Activated naive CD4-positive, alpha-beta T cell treated with Interleukin-2 at 50 U/mL for 16 hours (primary cell): ENCODE measurements at places on chromosomes 7 and 10.

DNA sequence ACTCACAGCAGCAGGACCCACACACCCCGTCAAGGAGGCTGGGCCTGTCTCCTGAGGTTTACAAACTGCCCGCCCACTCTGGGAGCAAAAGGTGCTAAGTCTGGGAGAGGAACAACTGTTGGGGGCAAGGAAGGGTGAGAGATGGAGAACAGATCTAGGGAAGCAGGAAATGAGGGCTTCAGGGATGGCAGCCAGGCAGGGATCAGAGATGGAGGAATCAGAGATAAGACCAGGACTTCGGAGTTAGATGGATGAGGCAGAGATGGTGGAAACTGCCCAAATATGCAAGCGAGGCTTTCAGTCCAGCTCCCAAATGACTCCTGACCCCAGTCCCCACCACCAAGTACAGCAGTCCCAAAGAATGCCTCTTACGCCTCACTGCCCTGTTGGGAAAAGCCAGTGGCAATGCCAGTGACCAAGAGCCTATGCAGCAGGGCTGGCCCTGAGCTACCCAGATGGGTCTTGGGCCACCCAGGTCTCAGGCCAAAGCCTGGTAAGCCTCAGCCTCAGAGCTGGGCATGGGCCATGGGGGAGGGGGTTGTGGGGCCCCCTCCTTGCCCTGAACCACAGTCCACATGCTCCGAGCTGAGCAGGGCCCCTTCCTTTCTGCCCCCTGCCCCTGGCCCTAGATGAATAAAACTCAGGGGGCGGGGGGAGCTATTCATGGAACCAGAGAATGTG is 39.5 kb upstream of the SLF2 start:
- no peak for DNase-seq

GRCh38 chr7:69259445-69259844 is 338.8 kb upstream of the AUTS2 start:
- no peak for DNase-seq

- DNase-seq = no peak
These were observed 359.4 kb upstream of the CELF2 start for GRCh38 chr10:10658172-10658785.

DNA sequence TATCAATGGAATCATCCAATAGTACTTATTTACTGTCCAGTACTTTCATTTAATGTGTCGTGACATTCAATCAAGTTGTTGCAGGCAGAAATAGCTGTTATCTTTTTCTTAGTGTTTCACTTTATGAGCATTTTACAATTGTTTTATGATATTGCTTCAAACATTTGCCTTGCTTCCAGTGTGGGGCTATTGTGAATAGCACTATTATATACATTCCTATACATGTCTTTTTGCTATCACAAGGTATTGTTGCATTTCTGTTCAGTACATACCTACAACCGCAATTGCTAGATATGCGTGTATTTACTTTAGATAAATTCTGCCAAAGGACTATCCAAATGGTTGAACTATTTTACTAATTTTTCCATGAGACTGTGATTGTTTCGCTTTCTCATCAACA is 34.9 kb downstream of the CYP2C8 start:
- DNase-seq = no peak

DNA sequence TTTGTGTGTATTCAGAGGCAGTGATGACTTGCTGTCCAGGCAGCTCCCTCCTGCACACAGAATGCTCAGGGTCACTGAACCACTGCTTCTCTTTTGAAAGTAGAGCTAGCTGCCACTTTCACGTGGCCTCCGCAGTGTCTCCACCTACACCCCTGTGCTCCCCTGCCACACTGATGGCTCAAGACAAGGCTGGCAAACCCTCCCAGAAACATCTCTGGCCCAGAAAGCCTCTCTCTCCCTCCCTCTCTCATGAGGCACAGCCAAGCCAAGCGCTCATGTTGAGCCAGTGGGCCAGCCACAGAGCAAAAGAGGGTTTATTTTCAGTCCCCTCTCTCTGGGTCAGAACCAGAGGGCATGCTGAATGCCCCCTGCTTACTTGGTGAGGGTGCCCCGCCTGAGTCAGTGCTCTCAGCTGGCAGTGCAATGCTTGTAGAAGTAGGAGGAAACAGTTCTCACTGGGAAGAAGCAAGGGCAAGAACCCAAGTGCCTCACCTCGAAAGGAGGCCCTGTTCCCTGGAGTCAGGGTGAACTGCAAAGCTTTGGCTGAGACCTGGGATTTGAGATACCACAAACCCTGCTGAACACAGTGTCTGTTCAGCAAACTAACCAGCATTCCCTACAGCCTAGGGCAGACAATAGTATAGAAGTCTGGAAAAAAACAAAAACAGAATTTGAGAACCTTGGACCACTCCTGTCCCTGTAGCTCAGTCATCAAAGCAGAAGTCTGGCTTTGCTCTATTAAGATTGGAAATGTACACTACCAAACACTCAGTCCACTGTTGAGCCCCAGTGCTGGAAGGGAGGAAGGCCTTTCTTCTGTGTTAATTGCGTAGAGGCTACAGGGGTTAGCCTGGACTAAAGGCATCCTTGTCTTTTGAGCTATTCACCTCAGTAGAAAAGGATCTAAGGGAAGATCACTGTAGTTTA is 15.8 kb downstream of the SCD start:
- DNase-seq = no peak

DNA sequence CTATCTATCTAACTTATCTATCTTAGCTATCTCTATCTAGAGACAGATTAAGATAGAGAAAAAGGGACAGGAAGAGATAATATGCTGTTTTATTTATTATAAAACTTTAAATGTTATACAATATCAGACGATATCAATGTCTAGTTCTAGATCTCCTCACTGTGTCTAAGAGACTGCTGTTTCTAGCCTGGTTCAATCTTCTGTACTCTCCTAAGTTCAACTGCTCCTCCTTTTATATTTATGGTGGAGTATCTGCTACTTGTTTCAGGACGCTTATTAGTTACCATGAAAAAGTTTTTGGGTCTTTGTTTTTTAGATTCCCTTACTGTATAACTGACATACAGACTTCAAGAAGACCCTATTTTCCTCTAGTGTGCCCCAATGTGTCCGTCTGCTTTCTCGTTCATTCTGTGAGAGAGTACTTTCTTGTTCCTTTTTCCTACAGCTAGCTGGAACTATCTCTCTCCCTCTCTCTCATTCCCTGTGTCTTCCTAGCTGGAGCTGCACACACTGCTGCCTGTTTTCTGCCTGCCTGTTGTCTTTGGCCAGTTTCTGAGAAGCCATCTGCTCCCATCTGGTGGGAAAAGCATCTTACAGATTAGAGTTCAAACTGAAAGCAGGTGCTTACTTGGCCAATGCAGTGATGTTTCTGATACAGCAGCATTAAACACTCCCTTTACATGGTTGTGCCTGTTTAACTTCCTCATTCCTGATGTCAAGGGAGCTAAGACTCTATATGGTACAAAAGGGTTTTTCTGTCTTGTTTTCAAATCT is 49.4 kb upstream of the ARL4A start:
- DNase-seq = no peak

DNA sequence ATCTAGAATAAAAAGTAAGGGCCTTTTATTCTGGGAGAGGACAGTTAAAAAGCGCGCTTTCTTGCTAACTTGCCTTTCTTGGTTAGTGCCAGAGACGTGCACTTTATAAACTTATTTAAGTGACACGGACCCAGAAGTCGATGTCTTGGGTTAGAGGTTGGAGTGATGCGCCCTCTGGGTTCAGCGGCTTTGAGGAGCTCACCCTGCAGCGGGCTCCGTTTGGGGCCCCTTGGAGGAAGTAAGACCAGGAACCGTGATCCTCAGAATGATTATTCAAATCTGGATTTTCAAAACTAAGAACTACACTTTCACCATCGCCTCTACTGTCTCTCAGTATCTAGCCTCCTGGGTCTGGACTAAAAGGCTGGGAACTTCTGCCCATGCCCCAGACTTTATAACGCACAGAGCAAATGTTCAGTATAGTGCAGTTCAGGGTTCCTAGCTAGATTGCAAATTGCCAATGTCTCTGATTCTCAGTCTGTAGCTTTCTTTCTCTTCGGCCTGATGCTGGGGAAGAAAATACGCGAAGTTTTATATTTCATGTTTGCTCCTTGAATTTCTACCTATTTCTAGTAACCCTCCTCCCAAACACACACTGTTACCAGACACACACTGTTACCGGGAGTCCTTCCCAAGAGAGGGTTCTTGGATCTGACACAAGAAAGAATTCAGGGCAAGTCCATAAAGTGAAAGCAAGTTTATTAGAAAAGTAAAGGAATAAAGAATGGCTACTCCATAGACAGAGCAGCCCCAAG is 18.6 kb upstream of the SMO start:
- peak; percentile 9 for DNase-seq

- no peak for DNase-seq
These were observed at the start of gene ICA1 for GRCh38 chr7:8261711-8262695. Gene ICA1 (minus strand): TSS chr7:8262167. CDS start chr7:8235926, 26,241 bp downstream.

- no peak for DNase-seq
These were observed 210.1 kb downstream of the JCAD start for GRCh38 chr10:29849126-29849833.
